Activated T-helper 1 cell treated with anti-CD3 and anti-CD28 coated beads, Interleukin-12 subunit alpha, Interleukin-12 subunit beta, Interleukin-2, Interleukin-4 antibody, amounts not matched to agents 30 ng/mL and 10 ng/mL and 1 ng/mL, durations not matched to agents 14 hours and 24 hours and 36 hours (primary cell): ENCODE measurements at places on chromosomes 12 and 14. TPM values are rescaled to one million over a fixed set of nuclear protein-coding genes. Genes with fewer than 3 reads are reported as not detected.

DNA sequence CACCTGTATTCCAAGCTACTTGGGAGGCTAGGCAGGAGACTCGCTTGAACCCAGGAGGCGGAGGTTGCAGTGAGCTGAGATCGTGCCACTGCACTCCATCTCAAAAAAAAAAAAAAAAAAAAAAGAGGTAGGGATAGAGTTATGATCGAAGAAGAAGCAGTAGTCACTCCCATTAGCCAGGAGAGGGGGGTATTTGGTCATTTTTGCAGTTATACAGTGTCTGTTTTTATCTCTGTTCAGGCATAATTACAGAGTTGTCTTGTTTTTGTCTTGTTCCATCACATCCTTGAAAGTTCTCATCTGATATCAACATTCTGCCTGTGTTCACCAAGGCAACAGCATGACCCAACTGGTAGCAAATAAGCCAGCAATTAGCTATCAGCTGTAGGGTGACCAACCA lies 98.5 kb upstream of the TMPO start:
- no peak overlapping the region for H3K4me3 ChIP-seq
- no peaks in the 10 kb centered on the region for H3K4me1 ChIP-seq
- DNase-seq: no peak
- no peak overlapping the region for H3K27ac ChIP-seq

GRCh38 chr14:69695322-69696203 lies 71.4 kb upstream of the SRSF5 start:
- peak overlapping the region; percentile 32 for H3K4me3 ChIP-seq
- H3K36me3 ChIP-seq: peaks cover 41% of the 10 kb centered on the region
- H3K4me1 ChIP-seq: peaks cover 82% of the 10 kb centered on the region
- H3K27me3 ChIP-seq: no peaks in the 10 kb centered on the region

GRCh38 chr14:32980178-32980901 lies 41.7 kb downstream of the NPAS3 start:
- no peaks in the 10 kb centered on the region for H3K36me3 ChIP-seq
- H3K4me1 ChIP-seq: no peaks in the 10 kb centered on the region
- H3K27me3 ChIP-seq: no peaks in the 10 kb centered on the region
- no peak for DNase-seq

- H3K27ac ChIP-seq: no peak overlapping the region
- peaks cover 35% of the 10 kb centered on the region for H3K4me1 ChIP-seq
- H3K4me3 ChIP-seq: no peak overlapping the region
- no peak for DNase-seq
- H3K36me3 ChIP-seq: peaks cover 2% of the 10 kb centered on the region
These were observed 9.7 kb upstream of the RIC8B start for GRCh38 chr12:106764738-106765137.

DNA sequence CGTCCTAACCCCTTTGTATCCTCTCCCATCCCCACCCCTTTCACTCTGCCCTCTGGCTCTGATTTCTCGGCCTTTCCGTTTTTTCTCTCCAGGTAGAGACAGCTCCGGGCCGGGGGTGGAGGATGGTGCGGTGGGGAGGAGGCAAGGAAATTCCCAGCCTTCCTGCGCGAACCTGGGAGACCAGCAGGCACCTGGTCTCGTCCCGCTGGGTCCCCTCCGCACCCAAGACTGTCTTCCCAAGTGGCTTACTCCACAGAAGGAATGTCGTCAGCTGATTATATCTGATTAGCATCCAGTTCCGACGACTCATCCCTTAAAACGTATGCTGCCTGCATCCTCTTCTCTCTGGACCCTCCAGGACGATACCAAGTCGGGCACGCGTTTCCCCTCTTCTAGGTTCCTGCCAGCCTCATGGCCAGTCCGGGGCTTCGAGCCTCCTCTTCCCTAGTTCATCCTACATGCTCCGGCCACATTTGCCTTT lies 42.2 kb upstream of the CAPRIN2 start:
- H3K4me3 ChIP-seq: peak overlapping the region; percentile 72
- H3K27me3 ChIP-seq: peaks cover 46% of the 10 kb centered on the region
- H3K36me3 ChIP-seq: no peaks in the 10 kb centered on the region
- peaks cover 16% of the 10 kb centered on the region for H3K4me1 ChIP-seq

- H3K4me3 ChIP-seq: no peak overlapping the region
- H3K27me3 ChIP-seq: peaks cover 94% of the 10 kb centered on the region
- peaks cover 37% of the 10 kb centered on the region for H3K4me1 ChIP-seq
- peaks cover 5% of the 10 kb centered on the region for H3K36me3 ChIP-seq
- no peak for DNase-seq
These were observed 6.3 kb downstream of the ASCL1 start for GRCh38 chr12:102963796-102964195.

DNA sequence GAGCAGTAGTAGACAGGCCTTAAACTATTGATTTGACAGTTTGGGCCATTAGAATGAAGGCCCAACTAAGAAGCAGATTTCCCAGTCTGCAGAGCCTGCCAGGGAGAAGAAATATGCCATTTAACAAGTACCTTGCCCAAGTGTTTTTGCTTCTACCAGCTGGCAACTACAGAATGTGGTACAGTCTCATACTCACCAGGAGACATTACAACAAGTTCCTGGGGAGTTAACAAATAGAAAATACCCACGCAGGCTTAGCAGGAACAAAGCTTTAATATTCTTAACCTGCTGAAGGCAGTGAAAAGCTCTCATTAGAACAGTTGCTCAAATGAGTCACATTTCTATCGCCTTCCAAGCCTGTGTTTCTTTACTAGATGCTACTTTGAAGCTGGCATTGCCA lies 241.0 kb downstream of the TMEM117 start:
- DNase-seq: no peak
- no peaks in the 10 kb centered on the region for H3K27me3 ChIP-seq
- no peak overlapping the region for H3K4me3 ChIP-seq
- no peaks in the 10 kb centered on the region for H3K4me1 ChIP-seq
- H3K27ac ChIP-seq: no peak overlapping the region

DNA sequence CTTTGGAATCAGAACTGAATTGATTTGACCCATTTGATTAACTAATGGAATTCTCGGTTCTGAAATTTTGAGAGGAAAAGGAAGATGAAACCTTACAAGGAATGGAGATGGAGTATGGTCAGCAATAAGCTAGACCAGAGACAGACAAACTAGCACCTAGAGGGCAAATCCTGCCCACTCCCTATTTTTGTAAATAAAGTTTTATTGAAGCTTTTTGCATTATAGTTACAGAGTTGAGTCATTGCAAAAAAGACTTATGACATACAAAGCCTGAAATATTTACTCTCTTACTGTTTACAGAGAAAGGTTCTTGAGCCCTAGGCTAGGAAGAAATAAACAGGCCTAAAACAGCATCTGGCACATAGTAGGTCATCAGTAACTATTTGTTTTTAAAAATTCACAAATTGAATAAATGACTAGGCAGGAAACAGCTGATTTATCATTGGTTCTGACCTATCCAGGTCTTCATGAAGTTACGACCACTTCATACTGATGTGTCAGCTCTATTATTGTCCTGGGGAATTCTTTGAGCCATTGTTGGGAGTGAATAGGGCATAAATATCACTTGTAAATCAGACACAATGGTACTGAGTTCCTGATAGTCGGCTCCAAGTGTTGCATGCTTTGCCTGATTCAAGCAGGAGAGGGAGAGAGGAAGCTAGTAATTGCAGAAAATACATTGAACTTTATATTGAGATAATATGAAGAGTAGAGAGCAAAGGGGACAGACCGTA lies 14.6 kb upstream of the STAB2 start:
- no peak overlapping the region for H3K27ac ChIP-seq
- peaks cover 29% of the 10 kb centered on the region for H3K27me3 ChIP-seq
- H3K4me1 ChIP-seq: peaks cover 9% of the 10 kb centered on the region
- no peak for DNase-seq
- H3K4me3 ChIP-seq: no peak overlapping the region

- no peaks in the 10 kb centered on the region for H3K4me1 ChIP-seq
- no peak for DNase-seq
- no peak overlapping the region for H3K4me3 ChIP-seq
- H3K27ac ChIP-seq: no peak overlapping the region
These were observed 35.7 kb downstream of the FOXA1 start for GRCh38 chr14:37559386-37559785.

DNA sequence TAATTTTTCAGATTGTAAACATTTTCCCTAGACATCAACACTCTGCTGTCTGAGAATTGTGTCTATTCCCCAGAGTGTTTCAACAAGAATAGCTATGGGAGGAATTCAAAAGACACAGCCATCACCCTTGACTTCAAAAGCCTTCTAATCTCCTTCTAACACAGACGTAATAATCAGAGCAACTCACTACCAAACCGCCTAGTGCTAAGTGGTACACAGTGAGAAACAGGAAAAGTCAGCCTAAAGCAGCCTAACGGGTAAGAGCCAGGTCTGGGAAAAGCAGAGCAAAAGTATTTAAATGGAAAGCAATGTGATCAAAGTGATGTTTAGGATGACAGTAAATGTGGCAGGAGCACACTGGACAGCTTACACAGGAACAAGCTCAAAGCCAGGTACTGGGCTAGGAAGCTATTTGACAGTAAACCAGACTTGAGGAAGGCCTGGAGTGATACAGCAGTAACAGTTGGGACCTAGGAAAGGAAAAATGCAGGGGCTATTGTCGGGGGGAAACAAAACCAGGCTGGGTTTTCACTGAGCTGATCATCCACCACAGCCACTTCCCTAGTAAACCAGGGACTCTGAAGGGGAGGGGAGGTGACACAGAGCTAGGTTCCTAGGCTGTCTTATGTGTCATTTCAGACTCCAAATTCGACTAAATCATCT lies 29.4 kb downstream of the CORO1C start:
- peaks cover 23% of the 10 kb centered on the region for H3K4me1 ChIP-seq
- no peak overlapping the region for H3K4me3 ChIP-seq
- no peak for DNase-seq
- no peak overlapping the region for H3K27ac ChIP-seq

- peaks cover 13% of the 10 kb centered on the region for H3K4me1 ChIP-seq
- peaks cover 24% of the 10 kb centered on the region for H3K36me3 ChIP-seq
- H3K4me3 ChIP-seq: peak within 1 kb of the TSS; percentile 98
- no peaks in the 10 kb centered on the region for H3K27me3 ChIP-seq
These were observed at the start of gene PUS1 for GRCh38 chr12:131928711-131929580. TSS of gene PUS1 (plus strand) at chr12:131929276. CDS start at chr12:131929723, 447 bp downstream.

RHOJ gene
- not detected in 2 replicates for total RNA-seq

DNA sequence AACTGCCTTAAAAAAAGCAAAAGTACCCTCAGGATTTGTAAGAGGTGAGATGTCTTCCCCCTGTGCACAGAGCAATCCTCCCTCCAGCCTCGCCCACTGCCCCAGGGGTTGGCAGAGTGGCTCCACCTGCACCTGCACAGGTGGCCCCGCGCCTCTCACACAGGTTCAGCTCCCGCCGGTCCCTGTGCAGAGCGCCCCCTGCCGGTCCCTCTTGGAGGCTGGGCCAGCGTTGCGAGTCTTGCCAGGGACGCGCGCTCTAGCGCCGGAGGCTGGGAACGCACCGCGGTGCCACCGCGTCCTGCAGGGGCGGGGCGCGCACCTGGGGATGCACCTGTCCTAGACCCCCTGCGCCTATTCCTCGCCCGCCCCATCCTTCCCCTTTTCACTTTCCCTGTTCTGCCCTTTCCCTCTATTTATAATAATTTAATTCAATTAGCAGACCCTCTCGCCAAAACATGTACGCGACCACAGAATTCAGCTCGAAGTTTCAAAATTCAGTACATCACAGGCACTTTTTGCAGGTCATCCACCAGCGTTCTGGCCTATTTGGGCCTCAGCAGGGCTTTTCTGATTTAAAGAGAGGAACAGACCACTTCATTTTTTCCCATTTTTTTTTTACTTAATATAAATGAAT lies 618.6 kb downstream of the AACS start:
- DNase-seq: peak; percentile 3
- H3K4me1 ChIP-seq: no peaks in the 10 kb centered on the region
- no peak overlapping the region for H3K4me3 ChIP-seq
- H3K27me3 ChIP-seq: no peaks in the 10 kb centered on the region

DNA sequence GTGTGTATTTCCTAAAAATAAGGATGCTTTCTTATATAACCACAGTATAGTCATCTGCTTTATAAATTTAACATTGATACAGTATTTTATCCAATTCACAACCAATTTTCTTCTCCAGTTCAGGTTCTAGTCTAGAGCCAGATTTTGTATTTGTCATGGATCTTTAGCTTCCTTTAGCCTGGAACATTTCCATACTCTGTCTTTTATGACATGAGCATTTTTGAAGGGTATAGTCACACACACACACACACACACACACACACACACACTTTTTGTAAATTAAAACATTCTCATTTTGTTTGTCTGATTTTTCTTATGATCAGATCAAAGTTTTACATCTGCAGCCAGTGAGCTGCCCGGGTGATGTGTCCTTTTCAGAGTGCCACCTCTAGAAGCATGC lies 25.4 kb downstream of the CGRRF1 start:
- peaks cover 5% of the 10 kb centered on the region for H3K36me3 ChIP-seq
- DNase-seq: no peak
- H3K27ac ChIP-seq: no peak overlapping the region

PIWIL1 gene
- total RNA-seq: not detected in 2 replicates

DNA sequence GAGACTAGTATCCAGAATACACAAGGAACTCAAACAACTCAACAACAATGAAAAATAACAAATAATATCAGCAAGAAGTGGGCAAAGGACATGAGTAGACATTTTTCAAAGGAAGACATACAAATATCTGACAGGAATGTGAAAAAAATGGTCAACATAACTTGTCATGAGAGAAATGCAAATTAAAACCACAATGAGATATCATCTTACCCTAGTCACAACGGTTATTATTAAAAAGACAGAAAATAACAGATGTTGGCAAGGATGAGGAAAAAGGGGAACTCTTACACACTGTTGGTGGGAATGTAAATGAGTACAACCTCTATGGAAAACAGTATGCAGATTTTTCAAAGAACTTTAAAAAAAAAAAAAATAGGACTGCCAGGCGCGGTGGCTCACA lies 20.4 kb downstream of the VWF start:
- H3K27ac ChIP-seq: no peak overlapping the region
- DNase-seq: no peak
- no peaks in the 10 kb centered on the region for H3K36me3 ChIP-seq
- H3K27me3 ChIP-seq: no peaks in the 10 kb centered on the region
- H3K4me3 ChIP-seq: no peak overlapping the region

GRCh38 chr14:77026166-77026929 lies 2.2 kb downstream of the IRF2BPL start:
- peaks cover 13% of the 10 kb centered on the region for H3K36me3 ChIP-seq
- H3K4me3 ChIP-seq: peak overlapping the region; percentile 82
- peak overlapping the region; percentile 29 for H3K27ac ChIP-seq
- H3K27me3 ChIP-seq: no peaks in the 10 kb centered on the region
- no peak for DNase-seq

DNA sequence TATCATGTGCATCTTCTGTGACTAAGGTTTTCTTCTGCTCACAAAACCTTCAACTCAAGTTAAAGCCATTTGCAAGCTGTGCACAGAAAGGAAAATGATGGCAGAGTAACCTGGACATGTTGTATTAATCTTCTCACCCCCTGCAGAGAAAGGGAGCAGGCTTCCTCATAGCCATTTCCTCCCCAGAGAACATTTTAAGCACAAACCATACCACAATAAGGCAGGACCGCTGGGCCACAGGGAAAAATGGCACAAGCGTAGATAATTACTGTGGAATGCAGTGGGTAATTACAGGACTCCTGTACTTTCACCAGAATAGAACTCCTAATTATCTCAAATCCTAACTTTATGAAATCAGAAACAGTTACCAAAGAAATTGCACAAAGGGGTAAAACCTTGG lies 215.7 kb downstream of the KIF21A start:
- H3K4me3 ChIP-seq: no peak overlapping the region
- no peaks in the 10 kb centered on the region for H3K27me3 ChIP-seq
- H3K4me1 ChIP-seq: no peaks in the 10 kb centered on the region
- H3K27ac ChIP-seq: no peak overlapping the region
- no peak for DNase-seq

SLCO1A2 gene
- total RNA-seq: not detected in 2 replicates
